Stimulated activated CD4-positive, alpha-beta T cell treated with anti-CD3 and anti-CD28 coated beads, Interleukin-1b, Interleukin-23, amount 100 ng/mL, for 1 hour (primary cell): ENCODE measurements at places on chromosomes 6 and 20.

GRCh38 chr6:43779852-43780236 lies 9.8 kb downstream of the VEGFA start:
- no peak for DNase-seq

DNA sequence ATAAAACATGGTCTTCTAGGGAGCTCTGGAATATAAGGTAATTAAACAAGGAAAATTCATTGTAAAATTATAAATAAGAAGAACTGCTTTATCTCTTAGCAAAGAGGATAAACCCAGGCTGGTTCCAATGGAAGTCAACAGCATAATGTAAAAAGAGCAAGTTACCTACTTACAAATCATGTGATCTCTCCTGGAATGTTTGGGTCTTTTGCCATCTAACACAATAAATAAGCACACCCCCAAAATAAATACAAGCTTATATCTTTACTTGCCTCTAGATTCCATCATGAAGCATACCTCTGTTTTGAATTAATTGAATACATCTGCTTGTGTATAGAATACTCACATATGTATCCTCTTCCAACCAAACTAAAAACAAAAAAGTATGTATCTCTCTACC lies 2.5 kb upstream of the PHACTR1 start:
- DNase-seq: no peak

- DNase-seq: no peak
Observed at GRCh38 chr6:33426590-33427511, 7.0 kb downstream of the SYNGAP1 start.

DNA sequence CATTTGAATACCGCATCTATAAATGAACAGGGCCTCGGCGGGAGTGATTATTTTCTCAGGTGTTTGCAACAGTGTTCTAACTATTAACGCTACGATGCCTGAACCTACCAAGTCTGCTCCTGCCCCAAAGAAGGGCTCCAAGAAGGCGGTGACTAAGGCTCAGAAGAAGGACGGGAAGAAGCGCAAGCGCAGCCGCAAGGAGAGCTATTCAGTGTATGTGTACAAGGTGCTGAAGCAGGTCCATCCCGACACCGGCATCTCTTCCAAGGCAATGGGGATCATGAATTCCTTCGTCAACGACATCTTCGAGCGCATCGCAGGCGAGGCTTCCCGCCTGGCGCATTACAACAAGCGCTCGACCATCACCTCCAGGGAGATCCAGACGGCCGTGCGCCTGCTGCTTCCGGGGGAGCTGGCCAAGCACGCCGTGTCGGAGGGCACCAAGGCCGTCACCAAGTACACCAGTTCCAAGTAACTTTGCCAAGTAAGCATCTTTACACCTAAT lies 70.9 kb downstream of the HFE start:
- DNase-seq: peak; percentile 68

GRCh38 chr6:82963191-82963925 lies 102.3 kb downstream of the UBE3D start:
- no peak for DNase-seq
